ENCODE measurements at places on chromosomes 12 and 14.

GRCh38 chr12:47773062-47773857 lies at the start of gene SLC48A1:
Gene SLC48A1, plus strand, starts transcription at chr12:47773238. Its CDS starts 67 bp downstream, at chr12:47773305.
- DNase-seq = peak; percentile 68

DNA sequence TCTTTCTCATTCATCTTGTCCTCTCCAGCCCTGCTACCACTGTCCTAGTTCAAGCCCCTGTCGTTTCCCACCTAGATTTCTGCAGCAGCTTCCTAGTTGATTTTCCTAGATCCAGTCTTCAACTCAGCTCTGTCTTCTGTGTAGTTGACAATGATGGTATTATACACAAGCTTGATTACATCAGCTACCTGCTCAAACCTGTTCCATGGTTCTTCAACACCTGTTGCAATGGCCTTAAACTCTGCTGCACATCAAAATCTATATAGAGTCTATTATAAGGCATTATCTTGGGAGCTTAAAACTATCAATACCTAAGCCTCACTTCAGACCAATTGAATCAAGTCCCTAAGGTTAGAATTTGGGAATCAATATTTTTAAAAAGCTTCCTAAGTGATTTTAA lies 71.7 kb upstream of the PELI2 start:
- DNase-seq = no peak

GRCh38 chr14:59256331-59256730 lies 67.9 kb downstream of the DAAM1 start:
- DNase-seq = no peak

GRCh38 chr12:41627476-41627875 lies 439.4 kb downstream of the PDZRN4 start:
- DNase-seq = no peak

DNA sequence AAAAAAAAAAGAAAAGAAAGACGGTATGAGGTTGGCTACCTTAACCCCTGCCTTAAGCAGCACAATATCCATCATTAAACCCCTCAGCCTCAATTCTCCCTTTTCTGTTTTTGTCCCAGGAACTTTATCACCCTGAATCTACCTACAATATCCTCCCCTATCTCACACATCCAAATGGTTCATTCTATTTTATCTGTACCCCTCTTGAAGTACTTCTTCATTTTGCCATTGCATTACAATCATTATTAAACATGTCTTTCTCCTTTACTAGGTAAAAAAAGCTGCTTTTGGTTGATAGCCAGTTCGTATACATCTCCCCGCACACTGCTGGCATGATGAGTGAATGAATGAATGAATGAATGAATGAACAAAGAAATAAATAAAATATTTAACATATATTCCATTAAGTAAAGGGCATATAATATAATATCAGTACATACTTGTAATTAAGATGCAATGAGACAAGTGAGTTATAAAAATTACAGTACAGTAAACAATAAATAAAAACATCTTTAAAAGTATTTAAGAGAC lies 364 bp upstream of the GPR65 start:
- no peak for DNase-seq

DNA sequence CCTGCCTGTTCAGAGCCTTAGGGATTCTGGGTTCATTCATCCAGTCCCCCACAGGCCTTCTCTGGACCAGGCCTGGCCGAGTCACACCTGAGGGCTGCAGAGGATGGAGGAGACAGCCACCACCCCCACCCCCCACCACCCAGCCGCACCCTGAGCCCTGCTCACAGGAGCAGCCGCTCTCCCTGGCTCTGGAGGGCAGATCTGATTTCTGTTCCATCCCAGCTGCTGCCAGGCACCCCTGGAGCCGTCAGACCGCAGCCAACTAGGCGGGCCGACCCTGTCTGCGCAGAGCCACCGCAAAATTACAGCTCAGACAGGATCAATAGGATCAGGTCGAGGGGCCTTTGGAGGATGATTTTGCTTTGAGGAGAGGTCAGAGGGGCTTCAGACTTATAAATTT lies 154.6 kb upstream of the MYL2 start:
- DNase-seq = no peak

DNA sequence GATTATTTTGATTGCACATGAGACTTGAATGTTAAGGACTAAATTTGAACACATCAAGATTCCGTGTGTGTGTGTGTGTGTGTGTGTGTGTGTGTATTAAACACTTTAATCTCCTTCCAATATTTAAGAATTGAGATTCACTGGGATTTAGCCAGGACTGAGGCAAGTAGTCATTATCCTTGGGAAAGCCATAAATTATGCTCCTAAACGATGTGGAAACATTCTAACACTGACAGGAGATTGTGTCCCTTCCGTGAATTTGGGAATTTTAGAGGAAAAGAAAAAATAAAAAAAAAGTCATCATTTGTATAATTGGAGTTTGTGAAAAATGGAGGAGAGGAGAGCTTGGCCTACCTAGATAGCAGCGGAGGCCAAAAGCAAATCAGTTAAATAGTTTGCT lies 212.9 kb downstream of the DUSP6 start:
- no peak for DNase-seq

GRCh38 chr14:69711477-69711876 lies 55.5 kb upstream of the SRSF5 start:
- no peak for DNase-seq

GRCh38 chr14:80933282-80933681 lies 8.3 kb downstream of the CEP128 start:
- no peak for DNase-seq

GRCh38 chr12:70733385-70733784 lies 96.2 kb upstream of the PTPRB start:
- DNase-seq = no peak

GRCh38 chr12:40953076-40953475 lies 235.0 kb upstream of the PDZRN4 start:
- no peak for DNase-seq

GRCh38 chr14:87908550-87908949 lies 84.4 kb downstream of the GALC start:
- DNase-seq = no peak

GRCh38 chr12:92208613-92209121 lies 63.0 kb upstream of the BTG1 start:
- peak; percentile 84 for DNase-seq

DNA sequence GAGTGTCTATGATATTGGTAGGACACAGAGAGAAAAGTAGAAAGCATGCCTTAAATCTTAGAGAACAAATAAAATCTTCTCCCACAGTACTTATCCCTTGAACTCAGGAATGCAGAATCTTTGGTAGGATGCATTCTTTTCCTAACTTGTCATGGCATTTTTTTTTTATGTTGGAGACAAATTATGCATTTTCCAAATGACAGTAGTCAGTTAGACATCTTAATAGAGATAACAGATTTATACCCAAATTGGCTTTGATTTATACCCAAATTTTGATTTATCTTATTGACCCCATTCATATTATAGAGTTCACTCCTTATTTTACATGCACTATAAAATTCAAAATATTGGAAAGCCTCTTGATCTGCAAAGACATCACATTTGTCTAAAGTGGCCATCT lies 132.9 kb downstream of the CNTN1 start:
- no peak for DNase-seq

DNA sequence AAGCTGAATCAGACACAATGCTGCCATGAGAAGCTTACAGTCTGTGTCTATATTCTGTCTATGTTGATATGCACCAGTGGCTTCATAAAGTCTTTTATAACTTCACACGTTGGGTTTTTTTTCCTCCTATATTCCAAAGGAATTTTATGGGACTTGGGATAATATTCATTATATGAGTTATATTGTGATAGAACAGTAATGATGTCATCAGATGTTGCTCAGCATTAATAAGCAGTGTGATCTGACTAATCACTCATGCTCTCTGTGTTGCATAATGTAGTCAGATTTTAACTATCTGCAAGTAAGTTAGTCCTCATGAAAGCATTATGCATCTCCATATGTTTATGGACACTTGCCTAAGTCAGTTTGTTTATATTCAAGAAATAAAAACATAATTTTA lies 159.6 kb downstream of the PLCZ1 start:
- DNase-seq = no peak

GRCh38 chr14:76376409-76376877 lies 506 bp downstream of the ESRRB start:
- no peak for DNase-seq

DNA sequence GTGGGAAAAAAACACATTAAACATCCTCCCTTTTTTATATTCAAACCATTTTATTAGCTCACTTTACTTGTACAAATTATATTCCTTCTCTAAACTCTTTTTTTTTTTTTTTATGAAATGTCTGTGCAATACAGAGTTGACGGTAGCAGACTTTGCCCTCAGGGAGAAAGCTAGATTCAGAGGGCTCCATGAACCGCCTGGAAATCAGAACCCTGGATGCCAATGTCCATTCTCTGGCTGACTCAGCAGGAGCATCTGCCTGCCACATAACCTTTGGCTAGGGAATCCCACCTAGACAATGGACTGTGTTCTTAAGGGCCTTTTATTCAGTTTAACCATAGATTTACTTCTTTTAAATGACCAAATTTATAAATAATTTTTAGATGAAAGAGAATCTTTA lies 467.0 kb downstream of the MDGA2 start:
- DNase-seq = no peak

DNA sequence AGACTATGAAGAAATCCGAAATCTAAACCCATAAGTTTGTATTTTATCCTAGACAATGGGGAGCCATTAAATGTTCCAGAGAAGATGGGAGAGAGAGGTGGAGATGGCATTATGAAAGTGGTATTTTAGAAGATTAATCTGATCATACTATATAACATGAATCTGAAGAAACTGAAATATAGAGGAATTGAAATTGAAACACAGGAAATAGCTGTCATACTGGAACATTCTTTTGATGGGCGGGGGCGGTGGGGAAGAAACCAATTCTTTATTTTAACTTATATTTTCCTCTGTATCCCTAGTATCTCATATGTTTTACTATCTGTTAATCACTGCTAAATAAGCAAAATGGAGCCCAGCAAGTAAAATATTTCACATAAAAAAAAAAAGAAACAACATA lies 27.0 kb upstream of the FOXN3 start:
- no peak for DNase-seq

- no peak for DNase-seq
Measured at GRCh38 chr12:47194501-47194900, 114.7 kb upstream of the AMIGO2 start.

GRCh38 chr12:2049604-2050540 lies 2.9 kb upstream of the CACNA1C start:
- no peak for DNase-seq

DNA sequence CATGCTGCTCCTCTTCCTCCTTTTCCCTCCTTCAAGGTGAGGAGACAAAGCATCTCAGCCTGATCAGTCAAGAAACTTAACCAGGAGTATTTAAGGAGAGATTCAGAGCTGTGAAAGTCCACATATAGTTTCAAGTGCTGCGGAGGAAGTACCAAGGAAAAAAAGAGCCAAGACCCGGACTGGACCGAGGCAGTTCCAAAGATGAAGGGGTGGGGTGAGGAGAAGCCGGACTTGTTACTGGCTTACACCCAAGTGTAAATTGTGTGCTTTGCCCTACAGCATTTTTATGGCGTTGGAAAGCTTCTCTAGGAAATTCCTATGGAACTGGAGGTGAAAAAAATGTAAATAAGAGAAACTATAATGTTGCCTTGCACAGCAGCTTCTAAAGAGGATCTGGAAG lies 263.1 kb downstream of the GRIN2B start:
- DNase-seq = no peak

DNA sequence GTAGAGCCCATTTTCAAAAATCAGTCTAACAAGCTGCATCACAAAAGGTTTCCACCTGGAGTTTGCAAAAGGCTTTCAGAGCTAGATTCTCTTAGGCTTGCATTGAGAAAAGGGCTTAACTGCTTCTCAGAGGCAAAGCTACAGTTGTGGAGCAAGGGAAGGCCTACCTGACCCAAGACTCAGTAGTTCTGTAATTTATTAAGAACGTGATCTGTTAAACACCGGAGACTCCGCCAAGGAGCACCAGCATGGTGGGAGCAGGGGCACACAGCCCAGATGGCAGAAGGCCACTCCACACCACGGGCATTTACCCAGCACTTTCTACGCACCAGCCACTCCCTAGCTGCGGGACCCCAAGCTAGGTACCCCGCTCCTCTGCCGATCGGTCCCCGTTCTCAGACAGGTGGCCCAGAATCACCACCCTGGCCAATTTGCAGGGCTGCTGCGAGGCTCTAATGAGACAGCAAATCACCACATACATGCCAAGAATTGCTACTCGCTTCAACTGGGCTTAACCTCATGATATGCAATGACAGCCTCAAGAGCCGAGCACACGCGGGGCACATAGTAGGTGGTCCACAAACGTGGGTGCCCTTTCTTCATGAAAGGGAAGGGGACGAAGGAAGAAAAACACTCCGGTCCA lies 1.5 kb downstream of the ITPK1 start:
- no peak for DNase-seq

DNA sequence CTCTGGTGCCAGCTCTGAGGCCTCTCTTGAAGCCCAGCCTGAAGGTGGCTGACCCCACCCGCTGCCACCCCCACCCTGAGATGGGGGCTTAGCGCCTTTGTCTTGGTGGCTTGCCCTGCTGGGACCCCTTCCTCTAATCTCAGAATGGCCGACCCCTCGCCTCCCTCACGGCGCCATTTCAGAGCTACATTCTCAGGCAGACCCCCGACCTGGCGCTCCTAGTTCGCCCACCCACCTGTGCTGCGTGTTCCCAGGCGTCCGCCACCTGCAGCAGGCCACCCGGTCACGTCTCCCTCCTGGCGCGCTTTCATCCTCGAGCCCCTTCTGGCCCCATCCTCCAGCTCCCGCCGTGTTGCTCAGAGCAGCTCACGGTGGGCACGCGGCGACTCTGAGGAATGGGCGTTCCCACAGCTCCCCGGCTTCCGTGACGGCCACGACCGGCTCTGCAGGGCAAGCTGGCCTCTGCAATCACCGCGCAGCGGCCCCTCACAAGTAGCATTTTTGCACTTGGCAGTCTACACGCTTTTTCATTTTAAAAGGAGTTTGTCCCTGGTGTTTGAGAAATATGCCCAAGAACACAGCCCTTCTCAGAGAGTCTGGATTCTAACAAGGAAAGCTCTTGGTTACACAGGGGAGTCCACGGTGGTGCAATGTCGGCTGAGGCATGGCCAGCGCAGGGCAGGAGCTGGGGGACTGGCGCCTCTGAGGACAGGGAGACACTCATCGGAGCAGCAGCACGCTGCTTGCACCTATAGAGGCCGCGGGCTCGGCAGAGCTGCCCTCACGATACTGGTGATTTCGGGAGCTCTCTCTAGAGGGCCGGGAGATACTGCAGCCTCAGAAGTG lies 105.7 kb upstream of the C14orf180 start:
- DNase-seq = no peak

- no peak for DNase-seq
Measured at GRCh38 chr12:9605483-9605882, 2.2 kb downstream of the KLRB1 start.

- DNase-seq = no peak
Measured at GRCh38 chr12:18935371-18935965, 194.1 kb upstream of the PLEKHA5 start.

All from CD4-positive, alpha-beta T cell treated with Interleukin-15 for 4 hours (primary cell).